ENCODE measurements at places on chromosomes 5 and 9. TPM values are rescaled to one million over a fixed set of nuclear protein-coding genes. Genes with fewer than 3 reads are reported as not detected.

PIP5K1B gene
- total RNA-seq: not detected

ISL1 gene
- not detected for total RNA-seq

FOXD4L4 gene
- total RNA-seq: under 0.01 TPM

QRFP gene
- total RNA-seq: not detected

TEX48 gene
- not detected for total RNA-seq

F12 gene
- 0.56 TPM for total RNA-seq

FBXL7 gene
- 4.4 TPM for total RNA-seq

LOX gene
- 277 TPM for total RNA-seq

PCDHB7 gene
- 0.28 TPM for total RNA-seq

CD74 gene
- 0.18 TPM for total RNA-seq

CRHBP gene
- total RNA-seq: not detected

HMCN2 gene
- total RNA-seq: not detected

IL3 gene
- not detected for total RNA-seq

PRLR gene
- total RNA-seq: 0.54 TPM

HTR1A gene
- not detected for total RNA-seq

IGFBPL1 gene
- total RNA-seq: under 0.01 TPM

SHISAL2B gene
- not detected for total RNA-seq

KYAT1 gene
- total RNA-seq: 6.8 TPM

GRPEL2 gene
- 30.3 TPM for total RNA-seq

TMEM252 gene
- not detected for total RNA-seq

C9orf50 gene
- total RNA-seq: not detected

RNF20 gene
- 30.8 TPM for total RNA-seq

GDA gene
- total RNA-seq: not detected

PPWD1 gene
- 30.8 TPM for total RNA-seq

S1PR3 gene
- 31.1 TPM for total RNA-seq

GPR151 gene
- not detected for total RNA-seq

PCDHGA8 gene
- 2.2 TPM for total RNA-seq

POLR1E gene
- total RNA-seq: 67.5 TPM

MACIR gene
- total RNA-seq: 21.3 TPM

ZBTB26 gene
- 5.8 TPM for total RNA-seq

BNC2 gene
- total RNA-seq: 45.2 TPM

PHAX gene
- 46.4 TPM for total RNA-seq

IL5 gene
- not detected for total RNA-seq

TMEFF1 gene
- 0.90 TPM for total RNA-seq

AJM1 gene
- total RNA-seq: 0.18 TPM

TSSK1B gene
- under 0.01 TPM for total RNA-seq

CATSPER3 gene
- under 0.01 TPM for total RNA-seq

CXCL14 gene
- under 0.01 TPM for total RNA-seq

ANGPTL2 gene
- total RNA-seq: 14.7 TPM

LHX3 gene
- not detected for total RNA-seq
